GM13976 (cell line): ENCODE measurements at places on chromosomes 5 and 9.

GRCh38 chr9:90972057-90972456 lies 170.4 kb downstream of the SYK start:
- DNase-seq, result no peak

GRCh38 chr5:138385660-138386059 lies 33.2 kb downstream of the KDM3B start:
- no peak for DNase-seq

DNA sequence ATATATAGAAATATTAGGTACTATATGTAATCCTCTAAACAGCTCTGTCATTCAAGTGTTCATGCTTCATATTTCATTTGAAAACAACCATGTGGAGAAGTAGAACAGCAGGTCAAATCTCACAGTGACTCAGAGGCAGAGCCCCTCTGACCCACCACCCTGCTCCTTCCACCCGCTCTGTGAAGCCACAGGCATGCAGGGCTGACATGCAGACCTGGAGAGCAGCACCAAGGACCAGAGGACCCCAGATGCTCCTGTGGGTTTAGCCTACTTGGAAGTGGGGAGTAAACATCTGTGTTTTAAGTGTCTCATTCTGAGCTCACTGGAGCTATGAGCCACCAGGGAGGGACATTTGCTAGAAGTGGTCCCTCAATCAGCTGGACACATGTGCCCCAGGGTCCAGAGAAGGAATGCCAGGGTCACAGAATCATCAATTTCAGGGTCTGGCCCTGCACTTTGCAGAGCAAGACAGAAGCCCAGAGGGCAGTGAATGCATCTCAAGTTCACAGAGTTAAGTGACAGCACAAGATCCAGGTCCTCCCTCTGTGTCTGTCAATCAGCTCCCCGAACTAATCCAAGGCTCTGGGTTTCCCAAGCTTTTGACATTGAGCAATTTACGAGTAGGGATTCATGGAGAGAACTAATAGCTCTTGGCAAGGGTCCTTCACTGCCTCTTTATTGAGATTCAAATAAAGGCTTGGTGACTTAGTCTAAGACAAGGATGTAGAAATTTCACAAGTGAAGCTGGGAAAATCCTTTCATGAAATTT lies 441.1 kb downstream of the SEMA5A start:
- no peak for DNase-seq

GRCh38 chr5:173480896-173481295 lies 135.6 kb downstream of the BOD1 start:
- no peak for DNase-seq

GRCh38 chr5:10856683-10857337 lies 95.8 kb upstream of the DAP start:
- peak; percentile 48 for DNase-seq
